ENCODE measurements at places on chromosomes 5 and 9. TPM values are rescaled to one million over a fixed set of nuclear protein-coding genes. Genes with fewer than 3 reads are reported as not detected.

DNA sequence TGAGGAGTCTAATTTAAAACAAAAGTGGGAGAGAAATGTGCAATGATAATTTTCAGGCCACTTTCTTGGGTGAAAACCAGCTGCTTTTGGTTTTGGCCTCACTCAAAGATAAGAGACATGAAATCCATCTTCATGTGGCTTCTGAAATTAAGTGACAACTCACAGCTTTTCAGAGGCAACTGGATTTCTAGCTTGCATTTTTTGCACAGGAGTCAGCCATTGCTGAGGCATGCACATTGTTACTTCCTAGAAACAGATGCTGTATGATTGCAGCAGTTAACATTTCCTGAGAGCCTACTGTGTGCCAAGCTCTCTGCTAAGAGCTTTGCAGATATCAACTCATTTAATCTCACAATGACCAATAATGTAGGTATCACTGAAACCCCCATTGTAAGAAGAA is 562.6 kb downstream of the NR2F1-AS1 start:
- peak; percentile 70 for DNase-seq

GRCh38 chr9:135979547-135980166 is 18.5 kb upstream of the UBAC1 start:
- DNase-seq: no peak

GRCh38 chr9:86079421-86079831 is 19.9 kb downstream of the GOLM1 start:
- DNase-seq: peak; percentile 86

- DNase-seq: no peak
Observed at GRCh38 chr9:36144309-36145232, 8.0 kb downstream of the GLIPR2 start.

Gene SYK
- 0.41 TPM for total RNA-seq

Gene PCDH1
- 9.1 TPM for total RNA-seq

Gene KIF12
- 0.34 TPM for total RNA-seq

Gene CDH6
- total RNA-seq: 90.1 TPM

Gene ADRA1B
- total RNA-seq: 1.9 TPM
